ENCODE measurements at places on chromosomes 7 and 10. TPM values are rescaled to one million over a fixed set of nuclear protein-coding genes. Genes with fewer than 3 reads are reported as not detected.

Gene PARP12
- total RNA-seq: 31.0 TPM

Gene PPP1R17
- 7.9 TPM for total RNA-seq

Gene PLPP4
- 6.7 TPM for total RNA-seq

DNA sequence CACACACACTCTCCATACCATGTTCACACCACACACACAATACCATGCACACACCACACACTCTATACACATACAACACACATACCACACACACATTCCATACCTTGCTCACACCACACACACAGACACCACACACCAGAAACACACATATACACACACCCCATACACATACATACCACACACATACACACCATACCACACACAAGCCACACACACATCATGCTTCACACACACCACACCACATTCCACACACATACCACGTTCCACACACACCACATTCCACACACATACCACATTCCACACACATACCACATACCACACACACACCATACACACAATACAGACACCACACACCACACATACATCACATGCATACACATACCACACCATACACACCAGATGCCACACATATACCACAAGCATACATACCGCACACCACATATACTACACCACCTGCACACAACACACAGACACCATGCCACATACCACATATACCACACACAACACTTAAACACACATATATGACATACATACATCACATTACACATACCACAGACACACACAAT, 282.7 kb downstream of the POU6F2 start:
- no peak for DNase-seq

DNA sequence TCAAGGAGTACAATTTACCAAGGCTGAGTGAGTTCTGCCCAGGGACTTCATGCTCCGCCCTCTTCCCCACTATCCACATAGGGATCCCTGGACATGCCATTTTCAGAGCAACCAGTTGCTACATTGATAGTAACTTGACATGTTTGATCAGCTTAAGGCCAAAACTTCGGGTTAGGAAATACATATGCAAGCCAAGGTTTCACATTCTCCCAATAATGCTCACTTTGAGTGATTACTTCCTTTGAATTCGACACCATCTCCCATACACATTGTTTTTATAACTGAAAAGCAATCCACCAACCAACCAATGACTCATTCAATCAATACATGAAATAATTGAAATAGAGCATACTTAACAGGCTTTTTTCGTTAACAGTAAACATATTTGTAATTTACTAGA, 137.9 kb downstream of the GLI3 start:
- no peak for DNase-seq

DNA sequence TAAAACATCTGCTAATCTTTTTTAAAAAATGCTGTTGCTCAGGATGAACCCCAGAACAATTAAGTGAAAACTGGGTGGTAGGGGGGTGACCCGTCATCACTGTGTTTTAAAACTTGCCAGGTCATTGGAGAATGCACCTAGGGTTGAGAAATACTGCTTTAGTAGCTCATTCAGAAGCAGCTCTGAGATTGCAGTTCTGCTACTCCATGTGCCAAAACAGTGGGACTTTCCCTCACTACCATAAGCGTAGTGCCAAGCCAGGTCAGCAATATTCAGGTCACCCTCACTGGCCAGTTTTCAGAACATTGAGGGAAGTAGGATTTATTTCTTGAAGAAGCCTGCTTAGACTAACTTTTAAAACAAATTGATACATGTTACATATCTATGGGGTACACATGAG, 5.2 kb downstream of the STEAP2 start:
- DNase-seq: no peak

DNA sequence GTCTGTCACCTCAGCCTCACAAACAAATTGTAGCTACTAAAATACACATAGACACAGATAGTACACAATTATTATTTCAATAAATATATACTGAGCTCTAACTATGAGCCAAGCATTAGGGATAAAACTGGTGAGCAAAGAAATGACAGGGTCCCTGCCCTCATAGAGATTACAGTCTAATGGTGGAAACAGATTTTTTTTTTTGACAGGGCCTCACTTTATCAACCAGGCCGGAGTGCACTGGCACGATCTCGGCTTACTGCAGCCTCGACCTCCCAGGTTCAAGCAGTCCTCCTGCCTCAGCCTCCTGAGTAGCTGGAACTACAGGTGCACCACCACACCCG, 695 bp upstream of the RBM28 start:
- no peak for DNase-seq
